AG09309 (cell line): ENCODE measurements at places on chromosomes 6 and 20.

DNA sequence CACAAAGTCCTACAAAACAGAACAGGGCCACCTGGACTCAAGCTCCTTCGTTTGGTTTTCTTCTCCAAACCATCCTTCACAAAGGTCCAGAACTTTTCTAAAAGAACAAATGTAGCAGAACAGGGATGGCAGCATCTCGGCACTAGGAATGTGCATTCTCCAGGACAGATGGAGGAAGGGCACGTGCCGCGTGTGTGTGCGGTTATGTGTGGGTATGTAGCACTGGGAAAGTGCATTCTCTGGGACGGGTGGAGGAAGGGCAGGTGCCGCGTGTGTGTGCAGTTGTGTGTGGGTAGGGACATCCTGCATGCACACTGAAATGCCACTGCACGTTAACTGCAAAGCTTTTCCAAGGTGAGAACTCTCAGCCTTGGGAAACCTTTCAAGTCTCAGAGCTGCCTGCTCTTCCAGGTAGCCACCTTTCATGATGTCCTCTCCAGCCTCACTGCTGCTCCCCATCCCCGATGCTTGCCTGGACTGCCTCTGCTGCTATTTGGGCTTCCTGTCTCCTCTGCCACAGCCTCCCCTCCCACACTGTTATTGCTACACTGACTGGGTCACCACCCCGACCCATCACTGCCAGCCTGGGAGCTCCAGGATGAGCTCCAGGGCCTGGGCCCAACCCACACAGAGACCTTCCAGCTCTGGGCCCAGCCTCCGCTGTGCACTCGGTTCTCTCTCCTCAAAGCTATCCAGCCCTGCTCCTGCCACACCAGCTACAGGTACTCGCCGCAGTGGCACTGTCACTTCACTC, 47.6 kb downstream of the EZR start:
- DNase-seq: no peak

GRCh38 chr20:56949318-56949717, 317.1 kb downstream of the BMP7 start:
- no peak for DNase-seq

- no peak for DNase-seq
These were observed 193.5 kb upstream of the SPTLC3 start for GRCh38 chr20:12815231-12815768.

DNA sequence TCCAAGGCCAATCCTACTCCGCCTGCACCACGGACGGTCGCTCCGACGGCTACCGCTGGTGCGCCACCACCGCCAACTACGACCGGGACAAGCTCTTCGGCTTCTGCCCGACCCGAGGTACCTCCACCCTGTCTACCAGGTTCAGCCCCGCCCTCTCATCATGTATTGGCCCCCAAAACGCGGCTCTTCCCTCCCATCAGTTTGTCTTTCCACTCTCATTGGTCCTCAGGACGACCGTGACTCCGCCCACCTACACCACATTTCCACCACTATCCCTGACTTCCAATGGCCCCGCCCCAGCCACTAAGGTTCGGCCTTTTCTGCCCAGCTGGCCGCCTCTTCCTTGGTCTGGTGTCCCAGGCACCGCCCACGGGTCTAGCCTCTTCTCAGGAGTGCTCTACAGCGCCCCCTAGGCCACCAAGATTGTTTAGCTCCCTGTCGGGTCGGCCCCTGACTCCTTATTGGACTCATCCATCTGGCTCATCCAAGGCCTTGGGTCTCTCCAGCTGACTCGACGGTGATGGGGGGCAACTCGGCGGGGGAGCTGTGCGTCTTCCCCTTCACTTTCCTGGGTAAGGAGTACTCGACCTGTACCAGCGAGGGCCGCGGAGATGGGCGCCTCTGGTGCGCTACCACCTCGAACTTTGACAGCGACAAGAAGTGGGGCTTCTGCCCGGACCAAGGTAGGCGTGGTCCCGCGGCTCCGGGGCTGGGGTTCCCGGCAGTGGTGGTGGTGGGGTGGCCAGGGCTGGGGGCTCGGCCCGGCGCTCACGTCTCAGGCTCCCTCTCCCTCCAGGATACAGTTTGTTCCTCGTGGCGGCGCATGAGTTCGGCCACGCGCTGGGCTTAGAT, 3.1 kb downstream of the MMP9 start:
- no peak for DNase-seq

DNA sequence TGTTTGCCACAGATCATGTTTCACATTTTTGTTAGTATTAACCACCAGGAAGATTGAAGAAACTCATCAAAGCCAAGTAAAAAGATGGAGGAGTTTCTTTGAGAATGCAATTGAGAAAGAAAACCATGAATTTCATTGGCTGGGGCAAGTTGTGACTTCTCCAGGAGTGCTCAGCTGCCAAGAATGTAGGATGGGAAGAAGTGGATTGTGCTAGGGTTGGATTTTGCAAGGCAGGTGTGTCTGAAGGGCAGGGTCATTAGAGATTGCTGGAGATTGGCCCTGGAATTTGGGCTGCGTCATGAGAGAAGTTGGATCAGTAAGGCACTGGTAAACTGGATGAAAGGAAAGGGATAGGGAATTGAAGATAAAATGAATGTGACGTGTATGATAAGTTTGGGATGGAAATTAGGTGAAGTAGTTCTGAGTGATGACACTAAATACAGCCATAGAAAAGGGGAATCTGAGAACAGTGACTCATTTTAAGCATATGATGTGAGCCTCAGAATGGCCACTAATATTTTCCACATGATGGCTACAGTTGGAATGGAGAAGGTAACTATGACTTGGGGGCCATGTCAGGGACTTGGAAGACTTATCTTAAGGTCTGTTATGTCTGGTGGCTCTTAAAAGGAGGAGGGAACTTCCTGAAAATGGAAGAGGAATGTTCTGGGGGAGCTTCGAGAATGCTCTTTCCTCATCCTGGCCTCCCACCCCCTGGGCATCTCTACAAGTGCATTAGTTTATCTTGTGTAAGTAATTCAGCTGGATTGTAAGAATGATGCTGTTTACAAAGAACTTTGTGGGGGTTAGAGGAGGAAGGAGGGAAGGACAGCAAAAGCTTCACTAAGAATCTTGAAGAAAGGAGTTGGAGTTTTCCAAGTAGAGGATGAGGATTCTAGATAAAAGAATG, 27.8 kb upstream of the ERVFRD-1 start:
- no peak for DNase-seq

- no peak for DNase-seq
These were observed 90.5 kb upstream of the PRSS16 start for GRCh38 chr6:27156874-27157458.

DNA sequence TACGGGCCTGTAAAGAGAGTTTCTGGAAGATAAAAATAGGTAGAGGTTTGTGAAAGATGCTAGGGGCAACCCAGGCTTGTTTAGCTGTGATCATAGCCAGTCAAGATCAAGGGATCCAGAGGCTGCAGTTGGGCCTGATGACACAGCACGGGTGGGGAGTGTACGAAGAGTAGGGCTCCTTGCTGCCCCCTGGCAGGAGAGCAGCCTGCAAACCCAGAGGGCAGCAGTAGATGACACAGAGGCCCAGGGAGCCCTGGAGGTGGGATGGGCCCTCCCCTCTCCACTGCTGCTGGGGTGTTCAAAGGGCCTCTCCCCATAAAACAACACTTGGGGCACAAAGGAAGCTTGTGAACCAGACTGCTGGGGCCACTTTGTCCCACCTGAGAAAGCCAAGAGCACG, 47.2 kb downstream of the VEGFA start:
- DNase-seq: no peak

DNA sequence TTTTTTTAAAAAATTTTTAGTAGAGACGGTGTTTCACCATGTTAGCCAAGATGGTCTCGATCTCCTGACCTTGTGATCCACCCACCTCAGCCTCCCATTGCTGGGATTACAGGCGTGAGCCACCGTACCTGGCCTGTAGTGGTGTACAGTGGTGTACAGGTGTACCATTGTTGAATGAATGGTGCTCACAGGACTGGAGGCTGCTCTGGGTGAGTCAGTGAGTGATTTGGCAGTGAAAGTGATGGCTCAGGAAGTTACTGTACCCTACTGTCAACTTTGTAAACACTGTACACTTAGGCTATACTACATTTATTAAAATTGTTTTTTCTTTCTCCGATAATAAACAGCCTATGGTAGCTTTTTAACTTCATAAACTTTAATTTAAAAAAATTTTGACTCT, 122.8 kb upstream of the EEF1E1 start:
- DNase-seq: no peak

- no peak for DNase-seq
These were observed 91.4 kb upstream of the NEDD9 start for GRCh38 chr6:11323666-11324452.
